Daoy (cell line): ENCODE measurements at places on chromosomes 2 and 18.

DNA sequence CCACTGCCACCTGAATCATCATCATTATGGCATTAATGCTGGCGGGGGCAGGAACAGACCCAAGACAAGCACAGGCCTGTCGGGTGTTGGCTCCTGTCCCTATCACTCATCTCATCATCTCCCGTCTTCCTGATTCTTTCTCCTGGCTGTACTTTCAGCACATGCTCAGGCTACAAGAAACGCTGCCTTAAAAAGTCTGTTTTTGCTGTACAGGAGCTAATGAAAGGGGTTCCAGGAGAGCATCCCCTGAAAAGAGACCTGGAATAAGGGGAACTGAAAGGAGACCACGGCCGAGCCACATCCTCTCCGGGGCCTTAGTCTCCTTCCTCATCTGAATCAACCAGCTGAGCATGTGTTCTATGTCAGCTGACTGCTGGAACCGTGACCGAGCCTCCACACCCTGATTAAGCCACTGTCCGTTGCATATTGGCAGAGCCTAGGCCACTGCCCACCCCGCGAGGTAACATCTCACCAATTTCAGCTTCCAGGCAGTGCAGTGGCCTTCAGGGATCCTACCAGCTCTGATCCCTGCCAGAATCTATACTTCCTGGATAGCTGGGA lies 62.6 kb downstream of the DNMT3A start:
- DNase-seq: no peak

GRCh38 chr2:183533021-183533420 lies 408.8 kb downstream of the NUP35 start:
- no peak for DNase-seq

DNA sequence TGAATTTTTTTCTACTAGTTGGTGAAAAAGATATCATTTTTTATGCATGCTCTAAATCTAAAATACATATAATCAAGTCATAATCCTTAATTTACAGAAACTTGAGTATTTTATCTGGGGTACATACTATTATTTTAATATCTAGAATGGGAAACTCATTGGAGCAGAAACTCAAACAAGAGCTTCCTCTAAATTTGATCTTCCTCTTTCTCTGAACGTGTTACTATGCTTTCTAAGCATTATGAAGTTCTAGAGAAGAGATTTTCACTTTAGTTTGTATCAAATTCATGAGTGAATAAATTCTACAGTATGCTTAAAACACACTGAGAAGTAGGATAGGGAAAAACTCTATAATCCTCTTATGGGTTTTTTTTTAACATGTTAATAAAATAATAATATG lies 20.6 kb upstream of the SLC38A11 start:
- no peak for DNase-seq

DNA sequence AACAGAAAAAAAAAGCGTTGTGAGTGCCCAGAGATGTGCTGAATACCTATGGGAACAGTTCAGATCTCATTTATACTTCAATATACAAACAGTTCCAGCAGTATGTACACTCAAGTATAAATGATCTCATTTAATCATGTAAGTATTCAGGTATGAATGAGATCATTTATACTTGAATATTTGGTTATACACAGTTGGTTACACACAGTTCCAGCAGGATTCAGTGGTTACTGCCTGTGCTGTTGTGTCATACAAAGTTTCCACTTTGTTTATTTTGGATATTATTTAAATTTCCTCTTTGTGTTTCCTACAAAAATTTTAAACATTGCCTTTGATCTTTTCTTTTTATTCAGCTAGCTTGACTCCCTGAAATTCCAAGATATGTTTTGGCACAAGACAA lies 293.5 kb upstream of the SLC39A10 start:
- no peak for DNase-seq

DNA sequence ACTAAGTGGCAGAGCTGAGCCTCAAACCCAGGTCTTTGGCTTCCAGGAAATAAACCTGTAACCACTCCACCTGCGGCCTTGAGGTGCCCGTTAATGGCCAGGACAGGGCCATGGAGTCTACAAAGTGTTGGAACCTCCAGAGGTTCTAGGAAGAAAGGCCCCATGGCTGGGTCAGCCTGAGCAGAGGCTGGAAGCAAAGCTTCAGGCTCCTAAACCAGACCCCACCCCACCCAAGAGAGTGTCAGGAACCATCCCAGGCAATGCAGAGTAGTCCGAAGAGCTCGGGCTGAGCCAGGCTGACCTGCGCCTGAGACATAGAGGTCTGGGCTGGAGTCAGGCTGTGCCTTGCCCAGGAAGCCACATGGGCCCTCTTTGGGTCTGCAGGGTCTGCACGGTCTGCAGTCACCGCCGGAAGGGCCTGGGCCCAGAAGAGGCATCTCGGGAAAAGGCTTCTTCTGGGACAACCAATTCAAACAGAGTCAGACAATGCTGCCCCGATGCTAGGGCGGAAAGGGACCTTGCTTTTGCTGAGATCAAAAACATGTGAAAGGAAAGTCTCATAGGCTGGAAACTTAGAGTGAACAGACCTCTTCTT lies 6.4 kb downstream of the CIB4 start:
- no peak for DNase-seq

- no peak for DNase-seq
These were observed 109.0 kb upstream of the EPAS1 start for GRCh38 chr2:46188041-46188716.

- no peak for DNase-seq
These were observed 233.8 kb upstream of the OSR1 start for GRCh38 chr2:19592197-19592596.

GRCh38 chr2:141348481-141348880 lies 782.3 kb downstream of the LRP1B start:
- no peak for DNase-seq

DNA sequence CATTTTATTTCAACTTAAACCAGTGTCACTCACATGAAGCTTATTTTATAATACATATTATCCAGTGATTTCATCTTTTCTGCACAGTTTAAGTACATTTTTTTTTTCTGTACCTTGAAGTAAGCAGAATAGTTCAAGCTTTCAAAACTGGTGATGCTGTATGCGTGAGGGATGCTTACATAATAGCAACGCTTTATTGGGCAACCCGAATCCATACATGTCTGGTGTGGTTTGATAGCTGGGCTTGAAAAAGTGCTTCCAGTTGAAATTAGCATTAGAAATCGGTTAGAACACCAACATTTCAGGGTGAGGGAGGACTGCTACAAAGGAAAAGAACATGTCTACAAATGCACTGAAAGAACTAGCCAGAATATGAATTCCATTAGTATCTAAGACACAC lies 117.4 kb downstream of the MBP start:
- DNase-seq: no peak

- no peak for DNase-seq
These were observed 100.8 kb upstream of the TFPI start for GRCh38 chr2:187655001-187655400.
